ENCODE measurements at places on chromosomes 13 and 19.

DNA sequence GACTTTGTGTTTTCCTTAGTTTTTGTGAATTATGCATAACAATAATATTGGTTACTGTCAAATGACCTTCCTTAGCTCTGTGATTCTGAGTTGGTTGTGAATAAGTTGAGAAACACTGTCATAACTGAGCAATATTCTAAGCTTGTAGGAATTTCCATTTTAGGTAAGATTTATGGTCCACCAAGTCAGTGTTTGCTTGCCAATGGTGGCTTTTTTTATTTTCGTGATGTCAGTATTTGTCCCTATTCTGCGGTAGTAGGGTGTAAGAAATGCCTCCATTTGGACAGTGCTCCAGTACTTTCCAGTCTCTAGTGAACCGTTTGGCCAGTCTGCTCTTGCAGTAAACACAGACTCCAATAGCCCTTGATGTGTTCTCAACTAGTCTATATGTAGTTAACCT, 94.7 kb downstream of the FRY start:
- DNase-seq, result no peak

DNA sequence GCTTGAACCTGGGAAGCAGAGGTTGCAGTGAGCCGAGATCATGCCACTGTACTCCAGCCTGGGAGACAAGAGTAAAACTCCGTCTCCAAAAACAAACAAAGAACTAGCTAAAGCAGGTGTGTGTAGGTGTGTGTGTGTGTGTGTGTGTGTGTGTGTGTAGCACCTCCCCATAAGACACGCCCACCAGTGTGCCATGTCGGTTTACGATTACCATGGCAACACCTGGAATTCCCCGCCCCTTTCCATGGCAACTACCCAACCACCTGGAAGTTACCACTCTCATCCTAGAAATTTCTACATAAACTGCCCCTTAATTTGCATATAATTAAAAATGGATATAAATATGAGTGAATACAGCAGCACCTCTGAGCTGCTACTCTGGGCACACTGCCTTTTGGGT, 80.9 kb upstream of the ADGRE5 start:
- DNase-seq, result no peak

GRCh38 chr13:40207001-40207478, 459.4 kb downstream of the FOXO1 start:
- no peak for DNase-seq

DNA sequence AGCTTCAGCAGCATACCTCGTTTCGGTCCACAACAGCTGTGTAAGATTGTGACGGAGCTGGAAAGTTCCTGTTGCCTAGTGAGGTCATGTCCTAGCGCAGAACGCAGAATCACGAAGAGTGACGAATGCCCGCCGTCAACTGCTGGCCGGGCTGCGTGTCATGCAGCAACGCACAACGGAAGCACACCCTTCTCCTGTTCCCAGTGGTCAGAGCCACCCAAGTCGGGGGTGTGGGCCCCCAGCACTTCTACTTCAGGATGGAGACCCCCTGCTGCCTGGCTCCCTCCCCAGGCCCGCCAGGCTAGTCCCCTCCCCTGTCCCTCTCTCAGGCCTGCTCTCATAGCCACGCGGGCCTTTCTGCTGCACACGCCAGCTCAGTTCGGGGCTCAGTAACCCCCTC, 25.9 kb downstream of the C2CD4C start:
- no peak for DNase-seq

DNA sequence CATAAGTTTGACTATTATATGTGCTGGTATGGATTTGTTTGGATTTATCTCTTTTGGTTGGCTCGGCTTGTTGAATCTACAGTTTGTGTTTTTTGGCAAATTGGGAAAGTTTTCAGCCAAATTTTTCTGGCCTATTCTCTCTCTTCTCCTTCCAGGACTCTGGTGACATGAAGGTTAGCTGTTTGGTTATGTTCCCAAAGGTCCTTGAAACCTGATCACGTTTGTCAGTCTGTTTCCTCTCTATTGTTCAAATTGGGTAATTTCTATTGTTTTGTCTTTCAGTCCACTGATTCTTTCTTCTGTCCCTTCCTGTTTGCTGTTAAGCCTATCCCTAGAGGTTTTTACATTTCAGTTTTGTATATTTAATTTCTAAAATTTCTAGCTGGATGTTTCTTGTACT, 81.5 kb upstream of the SHISA2 start:
- DNase-seq, result no peak

DNA sequence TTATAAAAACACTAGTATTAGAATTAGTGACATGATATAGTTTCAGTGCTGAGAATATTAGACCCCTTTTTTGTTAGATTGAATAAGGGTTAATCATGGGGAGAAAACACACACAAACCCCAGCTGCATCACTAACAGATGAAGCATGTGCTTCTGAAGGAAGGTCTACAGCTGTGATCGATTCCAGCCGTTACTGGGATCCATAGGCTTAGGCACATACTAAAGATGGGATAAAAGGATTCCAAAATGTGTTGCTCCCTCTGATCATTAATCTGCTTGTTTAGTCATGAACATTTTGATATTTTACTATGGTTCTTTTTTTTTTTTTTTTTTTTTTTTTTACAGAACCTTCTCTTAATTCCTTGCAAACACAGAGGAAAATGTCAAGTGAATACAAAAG, 1591.3 kb downstream of the EFNB2 start:
- DNase-seq, result no peak

DNA sequence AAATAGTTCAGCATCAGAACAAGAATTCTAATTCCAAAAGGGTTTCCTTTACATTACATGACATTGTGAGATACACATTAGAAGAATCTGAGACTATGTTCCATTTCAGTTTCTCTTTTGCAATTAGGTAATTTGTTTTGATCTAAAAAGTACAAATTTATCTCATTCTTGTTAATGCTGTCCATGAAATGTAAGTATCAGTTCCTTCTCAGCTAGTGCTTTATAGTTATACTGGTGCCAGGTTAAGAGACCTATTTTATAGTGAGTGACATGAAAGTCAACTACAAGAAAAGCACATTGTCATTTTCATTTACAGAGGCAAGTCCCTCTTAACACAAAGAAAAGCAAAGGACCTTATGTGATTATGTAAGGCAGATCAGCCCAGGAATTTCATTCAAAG, 43.9 kb downstream of the RCBTB2 start:
- no peak for DNase-seq

DNA sequence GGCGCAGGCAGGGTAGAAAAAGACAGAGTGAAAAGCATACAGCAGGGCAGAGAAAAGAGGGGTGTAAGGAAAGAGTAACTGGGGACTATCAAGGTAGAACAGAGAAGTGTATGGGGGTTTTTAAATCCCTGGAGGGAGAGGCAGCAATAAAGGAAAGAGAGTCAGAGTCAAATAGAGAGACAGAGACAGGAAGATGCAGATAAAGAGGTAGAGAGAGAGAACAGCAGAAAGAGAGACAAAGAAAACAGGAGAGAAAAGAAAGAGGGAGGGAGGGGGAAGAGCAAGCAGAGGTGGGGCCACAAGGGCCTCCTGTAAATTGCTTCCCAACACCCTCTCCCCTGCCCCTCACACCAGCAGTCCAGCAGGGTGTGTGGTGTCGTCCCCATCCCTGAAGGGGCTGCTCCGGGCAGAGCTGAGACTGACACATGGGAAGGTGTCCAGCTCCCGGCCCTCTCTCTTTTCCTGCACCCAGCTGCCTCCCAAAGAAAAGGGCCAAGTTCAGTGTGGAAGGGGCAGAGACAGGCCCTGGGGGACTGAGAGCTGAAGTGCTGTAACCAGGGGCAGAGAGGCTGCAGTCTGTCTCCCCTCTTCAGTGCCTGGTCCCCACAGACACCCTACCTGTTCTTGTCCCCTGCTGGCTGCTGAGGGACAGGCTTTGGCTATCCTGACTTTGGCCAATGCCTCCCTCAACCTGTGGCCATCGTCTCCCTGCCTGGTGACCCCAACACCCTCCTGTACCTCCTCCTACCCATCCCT, 17.4 kb upstream of the POU2F2 start:
- DNase-seq, result no peak

GRCh38 chr13:80305737-80306136, 35.2 kb downstream of the SPRY2 start:
- no peak for DNase-seq

DNA sequence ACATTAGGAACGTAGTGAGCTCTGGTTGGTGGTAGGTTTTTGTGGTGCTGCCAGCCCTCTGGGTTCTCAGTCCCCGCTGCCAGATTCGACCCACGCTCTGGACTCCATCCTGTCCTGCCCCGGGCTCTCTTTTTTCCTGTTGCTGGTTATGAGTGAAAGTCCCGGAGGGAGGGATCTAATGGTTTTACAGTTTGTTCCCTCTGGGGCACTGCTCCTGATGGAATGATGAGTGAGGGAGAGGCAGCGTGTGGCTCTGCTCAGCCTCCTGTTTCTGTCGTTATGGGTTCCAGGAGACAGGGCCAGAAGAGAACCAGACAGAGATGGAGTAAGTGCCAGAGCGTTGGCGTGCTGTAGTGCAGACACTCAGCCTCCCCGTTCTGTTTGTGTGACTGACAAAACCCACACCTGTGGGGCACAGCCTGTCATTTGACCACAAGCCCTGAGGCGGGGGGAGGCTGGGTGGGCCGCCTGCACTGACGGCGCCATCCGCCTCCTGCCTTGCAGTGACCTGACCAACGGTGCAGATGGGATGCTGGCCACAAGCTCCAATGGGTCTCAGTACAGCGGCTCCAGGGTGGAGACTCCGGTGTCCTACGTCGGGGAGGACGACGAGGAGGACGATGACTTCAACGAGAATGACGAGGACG, 18.3 kb downstream of the ATP4B start:
- no peak for DNase-seq

GRCh38 chr19:36652958-36653357, 13.7 kb downstream of the ZNF461 start:
- DNase-seq, result no peak

DNA sequence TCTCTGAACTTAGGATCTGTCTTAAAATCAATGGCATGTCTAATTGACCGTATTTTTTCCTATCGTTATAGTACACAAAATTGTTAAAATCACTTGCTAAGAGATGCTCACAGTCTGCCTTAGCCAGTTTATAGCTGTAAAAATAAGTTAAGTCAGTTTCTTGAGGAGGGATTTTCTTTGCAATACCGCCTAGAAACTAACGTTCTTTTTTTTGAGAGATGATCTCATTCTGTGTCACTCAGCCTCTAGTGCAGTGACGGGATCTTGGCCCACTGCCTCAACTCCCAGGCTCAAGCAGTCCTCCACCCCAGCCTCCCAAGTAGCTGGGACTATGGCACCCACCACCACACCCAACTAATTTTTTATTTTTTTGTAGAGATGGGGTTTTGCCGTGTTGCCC, 4.4 kb downstream of the CKAP2 start:
- no peak for DNase-seq

- DNase-seq, result no peak
Observed at GRCh38 chr13:113540523-113540922, 44.0 kb upstream of the TFDP1 start.

GRCh38 chr13:79468819-79469218, 12.1 kb upstream of the NDFIP2 start:
- DNase-seq, result no peak

DNA sequence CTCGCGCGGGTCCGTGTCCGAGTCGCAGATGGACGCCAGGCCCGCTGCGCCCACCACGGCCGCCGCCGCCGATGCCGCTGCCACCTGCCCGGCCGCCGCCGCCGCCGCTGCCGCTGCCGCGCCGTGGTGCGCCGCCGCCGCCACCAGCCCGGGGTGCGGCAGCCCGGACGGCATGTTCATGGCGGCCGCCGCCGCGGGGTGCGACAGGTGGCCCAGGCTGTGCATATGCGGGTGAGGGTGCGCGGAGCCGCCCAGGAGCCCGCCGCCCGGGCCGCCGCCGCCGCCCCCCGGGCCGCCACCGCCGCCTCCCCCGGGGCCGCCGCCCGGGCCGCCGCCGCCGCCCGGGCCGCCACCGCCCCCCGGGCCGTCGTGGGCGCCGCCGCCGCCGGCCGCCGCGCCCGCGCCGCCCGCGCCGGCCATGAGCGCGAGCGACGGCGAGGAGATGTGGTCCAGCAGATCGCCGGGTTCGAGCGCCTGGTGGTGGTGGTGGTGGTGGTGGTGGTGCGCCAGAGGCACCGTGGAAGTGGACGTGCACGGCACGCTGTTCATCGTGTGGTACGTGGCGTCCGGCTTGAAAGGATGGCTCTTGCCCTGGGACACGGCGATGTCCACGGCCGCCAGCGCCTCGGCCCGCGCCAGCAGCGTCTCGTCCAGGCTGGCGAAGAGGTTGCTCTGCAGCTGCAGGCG, 1.3 kb downstream of the POU4F1 start:
- no peak for DNase-seq

DNA sequence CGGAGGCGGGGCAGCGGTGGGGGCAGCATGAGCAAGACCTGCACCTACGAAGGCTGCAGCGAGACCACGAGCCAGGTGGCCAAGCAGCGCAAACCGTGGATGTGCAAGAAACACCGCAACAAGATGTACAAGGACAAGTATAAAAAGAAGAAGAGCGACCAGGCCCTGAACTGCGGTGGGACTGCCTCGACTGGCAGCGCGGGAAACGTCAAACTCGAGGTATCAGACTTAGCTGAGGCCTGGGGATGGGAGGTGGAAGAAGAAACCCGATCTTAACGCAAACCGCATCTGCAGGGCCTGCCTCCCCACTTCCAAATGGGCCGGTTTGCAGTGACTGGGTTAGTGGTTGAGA, 693 bp downstream of the RFXAP start:
- peak; percentile 77 for DNase-seq

DNA sequence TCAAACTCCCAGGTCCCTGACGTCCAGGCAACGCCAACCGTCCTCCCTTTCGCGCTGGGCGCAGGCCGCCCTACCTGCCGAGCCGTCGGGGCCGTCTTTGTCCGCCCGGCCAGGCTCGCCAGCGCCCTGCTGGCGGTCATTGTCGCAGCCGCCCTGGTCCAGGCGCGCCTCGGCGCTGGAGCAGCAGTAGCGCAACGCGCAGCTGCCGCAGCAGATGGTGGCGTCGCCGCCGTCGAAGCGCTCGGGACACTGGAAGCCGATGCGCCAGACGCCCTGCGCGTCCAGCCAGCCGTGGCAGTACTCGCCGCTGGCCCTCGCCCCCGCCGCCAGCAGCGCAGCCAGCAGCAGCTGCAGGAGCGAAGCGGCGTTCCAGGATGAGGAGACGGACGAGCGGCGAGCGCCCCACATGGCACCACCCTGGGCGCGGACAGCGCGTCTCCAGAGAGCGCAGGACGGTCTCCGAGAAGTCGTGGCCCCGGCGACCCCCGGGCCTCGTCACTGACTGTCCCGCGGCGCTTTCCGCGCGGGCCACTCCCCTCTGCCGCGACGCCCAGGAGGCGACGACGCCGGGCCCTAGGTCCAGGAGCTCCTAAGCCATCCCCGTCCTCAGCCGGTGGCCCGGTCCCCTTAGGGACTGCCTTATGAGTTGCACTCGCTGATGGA, 1.1 kb downstream of the SHISA2 start:
- DNase-seq, result no peak

GRCh38 chr13:90321281-90321931, 1026.1 kb upstream of the MIR17HG start:
- DNase-seq, result no peak
